ENCODE measurements at places on chromosomes 6 and 20.
A peak's percentile ranks its signal among the peaks of the same experiment; 100 is the strongest.

DNA sequence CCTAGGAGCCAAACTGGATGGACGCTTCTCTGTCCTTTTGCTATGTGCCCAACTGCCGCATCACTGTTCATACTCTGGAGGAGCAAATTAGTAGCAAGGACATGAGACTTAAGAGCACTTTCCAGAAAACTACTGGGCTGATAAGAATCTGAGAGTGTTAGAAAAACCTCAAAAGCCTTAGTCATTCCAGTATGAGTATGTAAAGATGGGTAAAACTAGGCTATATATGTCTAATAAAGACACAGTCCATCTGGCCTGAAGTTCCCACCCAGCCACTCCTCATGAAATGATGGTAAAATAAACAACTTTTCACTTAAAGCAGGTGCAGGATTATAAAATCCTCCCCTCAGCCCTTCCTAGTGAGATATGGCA lies 30.6 kb downstream of the SHLD1 start:
- no peak for DNase-seq

GRCh38 chr6:147870506-147871110 lies 362.1 kb downstream of the SAMD5 start:
- no peak for DNase-seq

GRCh38 chr6:148085631-148086331 lies 256.9 kb upstream of the SASH1 start:
- DNase-seq, result peak; percentile 21

DNA sequence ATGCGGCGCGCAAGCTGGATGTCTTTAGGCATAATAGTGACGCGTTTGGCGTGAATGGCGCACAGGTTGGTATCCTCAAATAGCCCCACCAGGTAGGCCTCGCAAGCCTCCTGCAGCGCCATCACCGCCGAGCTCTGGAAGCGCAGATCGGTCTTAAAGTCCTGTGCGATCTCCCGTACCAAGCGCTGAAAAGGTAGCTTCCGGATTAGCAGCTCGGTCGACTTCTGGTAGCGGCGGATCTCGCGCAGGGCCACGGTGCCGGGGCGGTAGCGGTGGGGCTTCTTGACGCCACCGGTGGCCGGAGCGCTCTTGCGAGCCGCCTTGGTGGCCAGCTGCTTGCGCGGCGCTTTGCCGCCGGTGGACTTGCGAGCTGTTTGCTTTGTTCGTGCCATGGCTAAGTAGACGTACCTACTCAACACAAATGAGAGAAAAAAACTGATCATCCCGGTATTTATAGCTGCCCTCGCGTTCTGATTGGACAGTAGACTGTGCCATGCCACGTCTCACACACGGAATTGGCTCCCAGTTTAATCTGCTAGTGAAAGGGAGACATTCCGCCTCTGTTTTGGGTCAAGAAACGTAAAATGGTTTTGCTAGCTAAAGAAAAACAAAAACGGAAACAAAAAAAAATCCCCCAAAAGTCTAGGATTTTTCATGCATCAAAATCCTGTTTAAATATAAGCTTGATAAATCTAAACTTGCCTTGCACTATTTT lies 40.1 kb downstream of the OR2B2 start:
- peak; percentile 90 for DNase-seq

GRCh38 chr6:35381132-35381531 lies 38.8 kb downstream of the PPARD start:
- DNase-seq, result no peak

- no peak for DNase-seq
These were observed 31.5 kb upstream of the ASF1A start for GRCh38 chr6:118862443-118862842.

- DNase-seq, result no peak
These were observed 16.2 kb upstream of the EMILIN3 start for GRCh38 chr20:41382791-41383305.

GRCh38 chr20:45927071-45927878 lies 7.2 kb upstream of the PCIF1 start:
- DNase-seq, result no peak

DNA sequence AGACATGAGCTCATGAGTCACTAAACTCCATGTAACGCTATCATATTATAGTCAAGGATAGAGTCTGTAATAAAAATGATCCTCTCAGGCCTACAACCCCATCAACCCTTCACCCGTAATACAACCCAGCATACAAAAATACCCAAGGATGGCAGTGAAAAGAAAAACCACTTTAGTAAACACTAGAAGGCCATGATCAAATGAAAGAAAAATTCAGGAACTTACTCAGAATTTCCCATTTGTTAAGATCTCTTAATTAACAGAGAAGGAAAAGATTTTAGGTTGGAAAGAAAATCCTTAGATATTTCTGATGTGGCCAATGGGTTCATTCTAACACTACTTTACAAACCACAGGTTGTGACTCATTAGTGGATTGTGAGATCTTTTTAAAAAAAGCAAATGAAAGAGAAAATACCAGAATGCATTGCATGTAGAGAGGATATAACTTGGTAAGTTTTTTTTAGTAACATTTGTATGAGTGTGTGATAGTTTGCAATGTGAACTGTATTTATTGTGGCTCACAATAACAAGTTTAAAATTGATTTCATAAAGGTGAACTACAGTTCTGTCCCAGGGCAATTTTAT lies 8.0 kb upstream of the UBE2J1 start:
- peak; percentile 47 for DNase-seq

GRCh38 chr6:82113231-82113630 lies 134.3 kb downstream of the IBTK start:
- DNase-seq, result peak; percentile 6

DNA sequence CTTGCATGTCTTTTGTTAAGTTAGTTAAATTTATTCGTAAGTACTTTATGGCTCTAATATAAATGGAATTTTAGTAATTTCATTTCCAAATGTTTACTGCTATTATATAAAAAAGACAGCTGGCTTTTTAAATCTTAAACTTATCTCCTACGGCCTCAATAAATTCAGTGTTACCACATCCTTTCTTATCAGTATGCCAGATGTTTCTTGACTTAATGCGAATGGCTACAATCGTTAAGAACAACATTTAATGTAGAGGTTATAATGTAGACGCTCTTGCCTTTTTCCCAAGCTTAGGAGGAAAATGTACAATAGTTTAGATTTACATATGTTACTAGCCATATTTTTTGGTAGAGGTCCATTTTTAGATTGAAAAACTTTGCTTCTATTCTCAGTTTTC lies 659.4 kb downstream of the TENT5A start:
- DNase-seq, result no peak

Data from BJ (cell line).